B cell (primary cell): ENCODE measurements at places on chromosomes 7 and 10.
A peak's percentile ranks its signal among the peaks of the same experiment; 100 is the strongest.

DNA sequence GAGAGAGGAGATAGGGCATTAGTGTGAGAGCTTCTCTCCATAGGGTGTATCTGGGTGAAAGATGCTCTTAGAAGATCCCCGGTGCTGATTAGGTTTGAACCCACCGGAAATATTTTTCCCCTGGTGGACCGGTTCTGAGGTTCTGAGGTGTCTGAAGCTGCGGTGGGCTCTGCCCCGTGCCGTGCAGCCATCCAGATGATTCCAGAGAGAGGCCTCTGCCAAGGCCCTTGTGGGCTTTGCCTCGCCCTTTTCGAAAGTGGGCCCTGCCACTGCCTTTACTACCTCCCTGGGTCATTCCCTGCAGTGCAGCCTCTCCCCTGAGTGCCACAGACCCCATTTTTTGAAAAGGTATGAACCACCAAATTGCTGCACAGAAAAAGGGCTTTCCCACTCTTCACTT, 2.8 kb downstream of the GIMAP8 start:
- no peak for DNase-seq

DNA sequence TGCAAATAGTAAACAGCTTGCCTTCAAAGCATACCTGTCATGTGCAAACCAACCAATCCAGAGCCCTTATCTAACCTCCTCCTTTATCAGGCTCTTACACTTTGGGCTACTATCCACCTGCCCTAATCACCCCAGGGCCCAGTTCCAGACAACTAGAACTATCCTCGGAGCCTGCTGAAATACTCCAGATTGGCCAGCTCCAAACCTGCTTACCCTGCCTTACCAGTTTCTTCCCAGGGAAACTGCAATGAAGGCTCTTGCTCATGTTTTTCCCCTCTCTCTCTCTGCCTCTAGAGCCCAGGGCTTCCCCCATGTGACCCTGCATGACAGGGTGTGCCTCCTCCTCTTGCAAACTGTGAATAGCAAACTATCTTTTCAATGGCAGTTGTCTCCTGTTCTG, 81.4 kb upstream of the CAPZA2 start:
- no peak for DNase-seq

DNA sequence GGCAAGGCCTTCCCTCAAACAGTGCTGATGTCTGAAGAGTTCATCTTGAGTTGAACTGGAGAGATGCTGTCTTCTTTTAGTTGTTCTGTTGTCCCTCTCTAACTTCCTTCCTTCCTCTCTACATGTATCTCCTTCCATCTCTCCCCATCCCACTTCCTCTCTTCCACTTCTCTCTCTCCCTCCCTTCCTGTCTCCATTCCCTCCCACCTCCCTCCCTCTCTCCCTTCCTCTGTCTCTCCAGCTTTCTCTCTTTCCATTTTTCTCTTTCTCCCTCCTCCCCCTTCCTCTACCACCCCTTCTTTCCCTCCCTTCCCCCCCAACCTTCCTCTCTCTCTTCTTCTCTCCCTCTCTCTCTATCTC, 40.7 kb upstream of the TNS3 start:
- no peak for DNase-seq

DNA sequence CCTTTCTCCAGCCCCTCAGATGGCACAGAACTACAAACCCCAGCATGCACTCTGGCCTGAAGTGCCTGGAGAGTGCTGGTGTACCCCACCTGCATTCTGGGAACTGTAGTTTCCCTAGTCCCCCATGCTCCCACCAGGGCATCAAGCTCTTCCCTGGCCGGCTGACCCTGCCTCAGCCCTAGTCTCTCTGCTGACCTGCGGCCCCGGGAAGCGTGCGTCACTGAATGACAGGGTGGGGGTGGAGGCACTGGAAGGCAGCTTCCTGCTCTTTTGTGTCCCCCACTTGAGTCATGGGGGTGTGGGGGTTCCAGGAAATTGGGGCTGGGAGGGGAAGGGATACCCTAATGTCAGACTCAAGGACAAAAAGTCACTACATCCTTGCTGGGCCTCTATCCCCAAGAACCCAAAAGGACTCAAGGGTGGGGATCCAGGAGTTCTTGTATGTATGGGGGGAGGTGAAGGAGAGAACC, 2.1 kb downstream of the NOS3 start:
- DNase-seq = peak; percentile 19

DNA sequence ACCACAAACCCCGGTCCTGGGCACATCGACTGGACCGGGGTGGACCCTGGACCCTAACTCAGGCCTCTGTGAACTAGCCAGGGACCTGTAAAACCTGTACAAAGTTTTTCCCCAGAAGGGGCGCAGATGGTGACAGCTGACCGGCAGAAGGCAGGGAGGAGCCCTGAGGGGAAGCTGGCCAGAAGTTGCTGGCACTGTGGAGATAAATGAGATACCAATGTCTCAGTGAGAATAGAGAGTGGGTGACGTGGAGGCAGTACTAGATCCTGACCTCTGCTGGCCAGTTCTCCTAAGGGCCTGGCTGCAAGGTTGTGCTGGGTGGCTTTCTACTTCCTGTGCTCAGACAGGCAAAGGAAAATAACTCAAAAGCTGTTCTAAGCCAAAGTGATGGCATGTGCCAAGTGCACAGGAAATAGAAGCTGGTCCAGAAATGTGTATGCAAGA, 10.6 kb upstream of the TSPAN14 start:
- no peak for DNase-seq

- no peak for DNase-seq
Measured at GRCh38 chr7:107982042-107982840, 20.7 kb downstream of the LAMB1 start.

DNA sequence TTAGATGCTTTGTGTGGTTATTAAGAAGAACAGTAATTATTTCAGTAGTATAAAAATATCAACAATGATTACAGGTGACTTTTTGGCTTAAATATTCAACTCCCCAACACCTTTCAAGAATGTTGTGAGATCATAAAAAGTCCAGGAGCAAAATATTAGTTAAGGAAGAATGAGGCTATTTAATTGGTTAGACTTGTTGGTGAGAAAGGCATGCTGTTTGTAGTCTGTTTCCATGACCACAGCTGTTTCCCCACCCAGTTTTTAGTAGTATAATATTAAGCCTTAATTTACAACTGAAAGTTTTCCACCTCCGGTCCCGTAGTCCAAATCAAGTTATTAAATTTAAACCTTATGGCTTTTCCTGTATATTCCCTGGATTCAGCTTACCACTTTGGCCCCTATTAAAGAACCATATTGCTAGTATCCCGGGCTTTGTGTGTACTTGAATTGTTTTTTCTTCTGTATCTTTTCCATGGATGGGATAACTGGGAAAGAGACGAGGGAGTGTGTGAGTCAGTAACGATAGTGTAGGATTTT, 133.3 kb downstream of the CELF2 start:
- no peak for DNase-seq

- DNase-seq = no peak
Measured at GRCh38 chr7:26627891-26628341, 236.5 kb downstream of the SKAP2 start.

DNA sequence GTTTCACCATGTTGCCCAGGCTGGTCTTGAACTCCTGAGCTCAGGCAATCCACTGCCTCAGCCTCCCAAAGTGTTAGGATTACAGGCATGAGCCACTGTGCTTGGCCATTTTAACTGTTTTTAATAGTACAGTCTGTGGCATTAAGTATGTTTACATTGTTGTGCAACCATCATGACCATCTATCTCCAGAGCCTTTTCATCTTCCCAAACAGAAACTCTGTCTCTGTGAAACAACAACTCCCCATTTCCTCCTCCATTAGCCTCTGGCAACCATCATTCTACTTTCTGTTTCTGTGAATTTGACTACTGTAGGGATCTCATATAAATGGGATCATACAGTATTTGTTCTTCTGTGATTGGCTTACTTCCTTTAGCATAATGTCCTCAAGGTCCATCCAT, 48.3 kb upstream of the SEPHS1 start:
- DNase-seq = no peak

GRCh38 chr7:35971133-35971891, 170.5 kb downstream of the SEPTIN7 start:
- DNase-seq = peak; percentile 34

GRCh38 chr7:29091715-29092114, 54.6 kb downstream of the CPVL start:
- no peak for DNase-seq

DNA sequence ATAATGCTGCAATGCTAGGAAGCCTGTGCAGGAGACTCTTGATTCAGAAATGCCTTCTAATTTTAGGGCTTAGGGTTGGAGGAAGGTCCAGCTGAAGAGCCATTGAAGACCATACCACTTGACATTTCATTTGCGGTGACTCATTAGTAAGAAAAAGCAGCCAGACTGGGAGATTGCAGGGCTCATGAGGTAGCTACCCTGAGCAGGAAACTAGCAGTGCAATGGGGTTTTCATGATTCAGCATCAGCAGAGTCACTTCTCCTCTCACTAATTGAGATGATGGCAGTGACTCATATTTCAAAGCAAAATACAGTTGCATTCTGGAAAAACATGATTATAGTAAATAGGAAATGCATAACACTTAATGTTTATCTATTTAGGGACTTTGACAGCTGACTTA, 434.1 kb downstream of the DNAJB9 start:
- no peak for DNase-seq

- DNase-seq = no peak
Measured at GRCh38 chr10:85333594-85333993, 1005.2 kb downstream of the CCSER2 start.

GRCh38 chr7:143905509-143905908, 3.5 kb upstream of the TCAF1 start:
- DNase-seq = no peak

GRCh38 chr10:112269266-112269665, 13.9 kb upstream of the TECTB start:
- DNase-seq = no peak

DNA sequence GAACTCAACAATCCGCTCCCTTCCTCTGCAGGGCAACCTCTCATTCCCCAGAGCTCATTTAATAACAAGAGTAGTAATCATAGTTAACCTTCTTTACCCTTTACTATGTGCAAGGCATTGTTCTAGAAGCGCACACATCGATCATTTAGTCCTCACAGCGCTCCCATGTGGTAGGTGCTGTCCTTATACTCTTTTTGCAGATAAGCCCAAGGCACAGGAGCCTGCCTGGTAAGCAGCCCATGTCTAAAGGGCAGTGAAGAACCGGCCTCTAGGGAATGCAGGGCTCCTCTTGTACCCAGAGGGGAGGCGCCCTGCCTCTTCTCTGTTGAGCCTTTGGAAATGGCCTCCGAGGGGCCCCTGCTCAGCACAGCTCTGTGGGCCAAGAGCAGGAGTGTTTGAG, 14.3 kb downstream of the CHST3 start:
- DNase-seq = no peak

GRCh38 chr10:133388236-133388972, 5.6 kb upstream of the MTG1 start:
- peak; percentile 36 for DNase-seq

DNA sequence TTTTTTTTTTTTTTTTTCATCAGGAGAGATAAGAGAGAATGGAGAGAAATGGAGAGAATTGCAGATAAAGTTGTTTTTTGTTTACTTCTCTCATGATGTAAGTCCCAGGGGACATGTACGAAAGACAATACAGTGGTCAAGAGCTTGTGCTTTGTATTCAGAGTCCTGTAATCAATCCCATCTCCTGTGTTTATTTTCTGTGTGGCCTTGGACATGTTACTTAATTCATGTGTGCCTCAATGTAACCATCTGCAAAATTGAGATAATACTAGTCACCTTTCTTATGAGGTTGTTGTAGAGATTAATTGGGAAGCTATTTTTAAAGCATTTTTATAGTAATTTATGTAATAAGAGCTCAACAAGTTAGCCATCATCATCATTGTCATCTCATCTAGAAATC, 117.5 kb downstream of the CDK14 start:
- no peak for DNase-seq

- DNase-seq = no peak
Measured at GRCh38 chr10:128714644-128715415, 588.6 kb upstream of the MKI67 start.

GRCh38 chr10:79349766-79350406, 2.6 kb downstream of the PPIF start:
- DNase-seq = no peak

DNA sequence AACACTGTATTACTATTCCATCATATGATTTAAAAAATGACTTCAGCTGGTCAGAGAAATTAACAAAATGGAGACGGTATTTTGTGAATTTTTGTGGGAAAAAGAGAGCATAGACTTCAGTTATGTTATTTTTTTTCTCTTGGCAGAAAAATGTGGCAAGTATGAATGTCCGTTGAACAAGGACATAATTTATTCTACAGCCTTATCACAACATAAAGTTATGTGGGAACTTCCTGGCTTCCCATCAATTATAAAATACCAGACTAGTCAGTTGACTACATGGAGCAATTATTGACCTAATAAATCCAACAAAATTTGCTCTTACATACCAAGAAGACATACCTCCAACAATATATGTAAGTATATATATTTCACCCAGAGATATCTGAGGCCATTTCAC, 88.6 kb upstream of the PPP1R3A start:
- no peak for DNase-seq

GRCh38 chr10:101903827-101904550, 60.4 kb upstream of the KCNIP2 start:
- DNase-seq = peak; percentile 85

- DNase-seq = no peak
Measured at GRCh38 chr7:115603416-115603815, 427.1 kb downstream of the TFEC start.

DNA sequence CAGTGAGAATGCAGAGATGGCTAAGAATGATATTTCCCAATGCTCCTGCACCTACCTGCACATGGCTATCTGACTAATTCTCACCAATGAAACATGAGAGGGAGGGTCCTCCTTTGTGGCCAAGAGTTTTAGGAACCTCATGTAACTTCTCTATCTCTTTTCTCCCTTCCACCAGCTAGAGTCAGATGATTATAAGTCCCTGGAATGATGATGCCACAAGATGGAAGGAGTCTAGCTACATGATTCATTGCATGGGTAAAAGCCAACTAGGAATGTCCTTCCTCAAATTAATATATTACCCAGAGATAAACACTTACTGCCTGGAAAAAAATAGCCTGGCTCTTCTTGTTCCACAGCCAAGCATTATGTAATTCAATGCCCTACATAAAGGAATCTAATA, 55.1 kb upstream of the AASS start:
- no peak for DNase-seq

DNA sequence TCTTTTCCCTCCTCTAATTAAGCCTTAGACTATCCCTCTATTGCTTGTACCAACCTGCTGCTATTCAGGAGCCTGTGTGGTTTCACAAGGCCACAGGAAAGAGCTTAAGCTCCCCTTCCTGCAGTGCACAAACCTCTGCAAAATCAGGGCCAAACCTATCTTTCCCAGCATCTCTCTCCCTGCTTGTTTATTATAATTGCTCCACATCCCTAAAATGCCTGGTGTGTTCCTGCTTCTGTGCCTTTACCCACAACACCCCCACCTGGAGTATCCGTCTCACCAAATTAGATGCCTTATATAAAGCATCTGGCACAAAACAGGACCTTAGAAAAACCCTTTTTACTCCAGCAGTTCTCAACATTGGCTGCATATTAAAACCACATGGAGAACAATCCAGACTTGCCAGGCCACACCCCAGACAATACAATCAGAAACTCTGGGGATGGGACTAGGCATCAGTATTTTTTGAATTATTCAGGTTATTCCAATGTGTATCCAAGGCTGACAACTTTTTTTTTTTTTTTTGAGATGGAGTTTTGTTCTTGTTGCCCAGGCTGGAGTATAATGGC, 16.7 kb downstream of the SEC31B start:
- no peak for DNase-seq

- DNase-seq = no peak
Measured at GRCh38 chr10:74071157-74071556, 73.2 kb downstream of the VCL start.

GRCh38 chr10:80407812-80408241, 524 bp upstream of the PRXL2A start:
- no peak for DNase-seq

GRCh38 chr7:90850471-90850870, 254.3 kb downstream of the CDK14 start:
- DNase-seq = no peak
